ENCODE measurements at places on chromosomes 6 and 20. TPM values are rescaled to one million over a fixed set of nuclear protein-coding genes. Genes with fewer than 3 reads are reported as not detected.

CST4 gene
- not detected for total RNA-seq

EEF1A1 gene
- total RNA-seq = 20,734 TPM

CRISP3 gene
- total RNA-seq = not detected

HAO1 gene
- 0.07 TPM for total RNA-seq

MYL9 gene
- total RNA-seq = 2.0 TPM

CST5 gene
- total RNA-seq = not detected

Measured in pulmonary artery endothelial cell (primary cell).